ENCODE measurements at places on chromosomes 1 and 21.

GRCh38 chr1:84363019-84363418 is 35.3 kb upstream of the DNASE2B start:
- no peak for DNase-seq

DNA sequence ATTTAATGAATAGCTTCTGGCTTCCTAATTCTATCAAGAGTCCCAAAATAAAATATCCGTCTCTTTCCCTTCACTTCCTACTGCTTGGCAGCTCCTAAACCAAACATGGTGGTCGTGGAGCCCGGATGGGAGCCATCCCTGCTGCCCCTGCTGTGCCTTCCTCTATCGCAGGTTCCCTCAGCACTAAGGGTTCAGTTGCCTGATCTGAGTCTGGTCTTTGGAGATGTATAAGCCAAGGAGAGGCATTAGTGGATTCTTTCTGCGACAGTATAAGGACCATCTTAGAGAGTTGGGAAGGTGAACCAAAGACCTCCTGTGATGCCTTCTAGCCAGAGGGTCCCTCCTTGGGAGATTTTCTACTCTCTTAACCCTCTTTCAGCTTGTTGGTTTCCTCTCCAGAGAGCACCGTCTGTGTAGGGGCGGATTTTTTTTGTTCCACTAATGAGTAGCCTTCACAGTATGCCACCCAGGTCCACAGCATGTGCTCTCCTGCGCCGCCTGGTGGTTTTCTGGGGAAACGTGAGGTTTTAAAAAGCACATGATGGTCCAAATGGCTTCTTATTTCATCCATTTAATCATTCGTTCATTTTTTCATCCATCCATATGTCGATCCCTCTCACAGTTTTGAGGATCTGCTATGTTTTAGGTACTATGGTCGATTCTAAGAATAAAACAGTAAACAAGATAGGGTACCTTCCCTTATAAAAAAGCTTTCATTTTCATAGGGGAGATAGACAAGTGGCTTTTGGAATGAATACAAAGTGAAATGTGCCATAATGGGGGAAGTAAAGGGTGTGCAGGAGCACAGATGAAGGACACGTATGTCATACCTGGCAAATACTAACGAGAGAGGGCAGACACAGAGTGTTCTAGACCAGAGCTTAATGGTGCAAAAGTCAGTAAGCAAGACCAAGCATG is 71.0 kb downstream of the NFASC start:
- peak; percentile 88 for DNase-seq

DNA sequence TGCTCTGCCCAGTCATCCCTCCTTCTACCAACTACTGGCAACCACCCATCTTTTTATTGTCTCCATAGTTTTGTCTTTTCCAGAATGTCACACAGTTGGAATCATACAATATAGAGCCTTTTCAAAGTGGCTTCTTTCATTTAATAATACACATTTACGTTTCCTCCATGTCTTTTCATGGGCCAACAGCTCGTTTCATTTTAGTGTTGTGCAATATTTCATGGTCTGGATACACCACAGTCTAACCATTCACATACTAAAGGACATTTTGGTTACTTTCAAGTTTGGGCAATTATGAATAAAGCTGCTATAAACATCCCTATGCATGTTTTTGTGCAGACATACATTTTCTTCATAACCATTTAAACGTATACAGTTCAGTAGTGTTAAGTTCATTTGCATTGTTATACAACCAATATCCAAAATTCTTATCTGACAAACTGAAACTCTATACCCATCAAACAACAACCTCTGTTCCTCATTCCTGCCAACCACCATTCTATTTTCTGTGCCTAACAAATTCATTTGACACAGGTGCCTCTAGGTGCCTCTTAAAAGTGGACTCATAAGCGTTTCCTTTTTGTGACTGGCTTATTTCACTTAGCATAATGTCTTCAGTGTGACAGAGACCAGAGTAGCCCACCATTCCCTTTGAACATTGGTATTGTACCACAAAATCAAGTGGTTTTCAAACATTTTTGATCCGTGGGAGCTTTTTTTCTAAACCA is 138.1 kb downstream of the NR5A2 start:
- DNase-seq = no peak

GRCh38 chr21:41589131-41589530 is 81.2 kb upstream of the TMPRSS2 start:
- DNase-seq = no peak

- DNase-seq = no peak
Observed at GRCh38 chr1:154664331-154665002, 56.5 kb upstream of the ADAR start.

DNA sequence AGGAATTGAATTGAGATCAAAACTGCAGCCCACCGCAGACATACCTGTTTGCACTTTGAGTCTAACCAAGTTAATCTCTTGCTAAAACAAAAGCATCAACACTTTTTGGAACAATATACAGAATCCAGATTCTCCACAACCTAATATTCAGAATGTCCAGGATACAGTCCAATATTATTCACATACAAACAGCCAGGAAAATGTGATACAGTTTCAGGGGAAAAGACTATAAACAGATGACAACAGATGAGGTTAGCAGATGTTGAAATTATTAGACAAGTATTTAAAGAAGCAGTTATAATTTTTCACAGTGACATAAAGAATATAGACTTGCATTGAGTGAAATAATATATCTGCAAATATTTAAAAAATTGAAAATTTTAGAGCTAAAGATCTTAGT is 678.1 kb upstream of the CXADR start:
- DNase-seq = no peak

GRCh38 chr21:39504230-39504629 is 52.5 kb downstream of the SH3BGR start:
- no peak for DNase-seq

- no peak for DNase-seq
Observed at GRCh38 chr1:233057836-233058235, 107.4 kb downstream of the NTPCR start.

DNA sequence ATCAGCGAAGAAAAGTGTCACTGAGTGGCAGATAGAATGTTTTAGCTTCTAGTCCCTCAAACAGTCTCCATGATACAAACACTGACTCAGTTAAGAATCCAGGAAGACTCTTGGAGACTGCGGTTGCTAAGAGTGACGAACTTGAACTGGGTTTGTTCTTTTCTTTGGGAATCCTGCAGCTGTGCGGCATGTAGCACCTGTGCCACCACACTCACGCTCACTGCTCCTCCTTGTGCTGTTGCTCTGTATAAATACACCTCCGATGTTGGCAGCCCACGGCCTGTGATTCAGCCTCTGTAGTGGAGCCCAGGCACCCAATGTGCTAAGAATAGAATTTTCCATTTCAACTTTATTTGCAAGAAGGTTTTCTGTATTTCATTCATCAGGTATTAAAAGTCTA is 5.5 kb upstream of the PPIE start:
- no peak for DNase-seq

DNA sequence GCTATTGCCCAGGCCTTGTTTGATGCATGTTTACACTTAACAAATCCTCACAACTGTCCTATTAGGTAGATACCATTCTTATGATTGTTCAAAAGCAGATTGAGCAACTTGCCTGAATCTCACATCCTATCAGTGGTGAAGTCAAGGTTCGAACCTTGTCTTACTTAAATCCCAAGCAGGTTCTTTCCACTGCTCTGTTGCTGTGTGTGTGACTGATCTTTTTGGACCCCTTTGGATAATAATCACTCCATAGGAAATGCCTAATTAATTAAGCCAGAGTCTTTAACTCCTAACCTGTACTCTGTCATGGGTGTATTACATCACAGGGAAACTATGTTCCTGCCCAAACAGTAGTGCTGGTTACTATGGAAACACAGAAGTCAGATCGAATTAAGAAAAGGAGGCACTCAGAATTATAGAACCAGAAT is 84.2 kb downstream of the SPATA46 start:
- no peak for DNase-seq

DNA sequence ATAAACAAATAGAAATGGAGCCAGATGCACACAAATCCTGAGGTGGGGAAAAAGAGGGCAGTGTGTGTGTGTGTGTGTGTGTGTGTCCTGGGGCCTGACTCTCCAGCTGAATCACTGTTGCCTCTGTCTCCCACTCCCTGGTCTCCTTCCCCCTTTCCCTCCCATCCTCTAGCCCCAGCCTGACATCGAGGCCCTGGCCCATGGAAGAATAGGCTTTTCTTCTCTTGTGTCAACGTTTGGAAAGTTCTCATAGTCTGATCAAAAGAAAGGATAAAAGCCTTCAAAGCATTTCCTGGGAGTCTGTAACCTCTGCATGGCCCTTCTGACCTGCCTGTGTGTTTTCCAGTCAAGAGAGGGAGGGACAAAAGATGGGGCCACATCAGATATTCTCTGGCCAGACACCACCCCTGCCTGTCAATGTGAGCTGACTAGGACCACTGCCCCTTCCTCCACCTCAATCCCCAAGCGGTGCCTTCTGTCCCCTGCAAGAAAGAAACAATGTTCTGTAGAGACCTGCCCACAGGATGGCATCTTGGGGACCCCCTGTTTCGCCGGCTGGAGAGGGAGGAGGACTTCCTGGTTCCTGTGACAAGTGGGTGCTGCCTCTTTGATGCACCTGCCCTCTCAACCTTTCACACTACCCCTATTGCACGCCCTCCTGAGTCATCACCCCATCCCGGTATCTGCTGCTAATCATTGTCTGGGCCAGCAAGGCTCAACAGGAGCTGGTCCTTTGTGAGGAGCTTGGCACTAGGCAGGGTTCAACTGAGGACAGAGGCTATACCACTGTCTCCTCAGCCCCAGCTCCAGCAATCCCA is 16.2 kb downstream of the KCNJ10 start:
- no peak for DNase-seq

DNA sequence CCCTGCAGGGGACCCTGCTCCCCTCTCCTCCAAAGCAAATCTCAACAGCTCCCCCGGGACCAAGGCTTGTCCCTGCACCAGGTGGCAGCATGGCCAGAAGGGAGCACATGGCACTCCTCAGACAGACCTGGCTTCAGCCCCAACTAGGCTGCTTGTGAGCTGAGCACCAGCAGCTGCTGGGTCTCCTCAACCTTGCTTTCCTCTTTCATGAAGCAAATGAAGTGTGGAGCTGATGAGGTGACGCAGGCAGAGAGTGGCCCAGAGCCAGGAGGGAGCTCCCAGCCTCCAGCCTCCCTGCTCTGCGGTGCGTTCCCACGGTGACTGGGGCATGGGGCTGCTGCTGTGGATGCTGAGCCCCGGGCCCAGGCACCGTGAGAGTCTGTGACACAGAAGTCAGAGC is 34.0 kb downstream of the MEGF6 start:
- DNase-seq = no peak

- DNase-seq = no peak
Observed at GRCh38 chr1:155064111-155064831, 731 bp downstream of the EFNA4 start.

- no peak for DNase-seq
Observed at GRCh38 chr1:113975211-113975895, 3.9 kb upstream of the OLFML3 start.

GRCh38 chr1:30753660-30754123 is 3.9 kb downstream of the LAPTM5 start:
- DNase-seq = no peak

- no peak for DNase-seq
Observed at GRCh38 chr1:57820356-57821095, 396.7 kb upstream of the DAB1 start.

DNA sequence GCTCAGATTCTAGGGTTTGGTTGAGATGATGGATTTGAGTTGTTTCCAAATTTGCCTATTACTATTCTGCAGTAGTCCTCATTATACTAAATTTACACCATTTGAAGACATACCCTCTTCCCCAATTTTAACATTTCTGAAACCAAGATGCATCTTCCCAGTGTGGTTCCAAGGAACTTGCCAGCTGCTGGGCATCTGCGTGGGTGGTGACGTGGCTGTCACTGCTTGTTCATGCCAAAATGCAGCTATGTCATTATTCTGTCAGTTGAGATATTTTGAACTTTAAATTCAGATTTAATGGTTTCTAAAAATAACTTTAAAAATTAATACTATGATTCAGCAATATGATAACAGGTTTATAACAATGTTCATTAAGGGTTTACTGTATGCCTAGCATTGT is 1.2 kb downstream of the ZFP69 start:
- no peak for DNase-seq

DNA sequence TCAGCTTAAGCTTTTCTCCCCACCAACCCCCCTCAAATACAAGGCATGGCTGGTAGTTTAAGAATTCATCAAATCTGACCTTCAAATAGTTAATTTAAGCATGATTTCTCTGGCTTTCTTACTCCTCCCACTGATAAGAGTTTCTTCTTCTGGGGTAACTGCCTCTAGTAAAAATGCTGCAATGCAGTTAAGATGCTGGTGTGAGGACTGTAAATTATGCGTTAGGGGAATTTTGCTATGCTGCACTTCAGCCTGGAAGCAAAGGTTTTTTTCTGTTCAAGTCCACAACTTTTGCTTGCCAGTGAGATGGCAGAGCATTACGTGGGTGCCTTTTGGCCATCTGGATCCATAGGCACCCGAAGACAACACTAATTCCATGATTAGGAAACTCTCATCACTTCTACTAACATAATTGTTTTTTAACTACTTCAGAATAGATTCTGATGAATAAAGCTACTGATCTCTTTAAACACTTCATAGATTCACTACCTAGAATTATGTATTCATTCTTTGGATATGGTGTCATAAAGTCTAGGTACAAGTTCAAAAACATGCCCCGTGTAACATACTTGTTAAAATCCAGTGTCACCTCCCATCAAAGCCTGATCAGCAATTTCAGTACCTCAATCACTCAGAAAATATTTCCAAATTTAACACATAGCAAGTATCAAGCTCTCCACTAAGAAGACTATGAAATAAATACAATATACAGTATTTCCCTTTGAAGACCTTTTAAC is 8.8 kb upstream of the SMYD2 start:
- DNase-seq = no peak

GRCh38 chr1:230415405-230416132 is 10.6 kb downstream of the PGBD5 start:
- no peak for DNase-seq

- DNase-seq = no peak
Observed at GRCh38 chr1:25689686-25690381, 73.2 kb downstream of the MAN1C1 start.

GRCh38 chr1:179921981-179922872 is 32.4 kb upstream of the CEP350 start:
- DNase-seq = no peak

DNA sequence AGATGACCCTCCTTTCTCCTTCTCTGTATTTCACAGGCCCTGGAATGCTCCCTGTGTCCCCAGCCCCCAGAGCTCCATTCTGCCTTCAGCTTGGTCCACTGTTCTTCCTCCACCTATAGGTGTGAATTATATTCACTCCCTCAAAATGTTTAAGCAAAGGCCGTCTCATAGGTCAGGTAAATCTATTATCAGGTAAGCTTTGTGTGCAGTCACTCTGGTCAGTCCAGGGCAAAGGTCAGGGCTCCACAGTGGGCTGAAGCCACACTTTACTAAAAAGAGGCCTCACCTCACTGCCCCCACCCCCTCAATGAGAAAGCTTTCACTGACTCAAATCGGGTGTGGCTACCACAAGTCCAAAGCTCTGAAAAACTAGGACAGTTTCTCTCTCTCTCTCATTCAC is 65.9 kb downstream of the DNTTIP2 start:
- DNase-seq = no peak

- no peak for DNase-seq
Observed at GRCh38 chr1:177302357-177303044, 131.7 kb downstream of the BRINP2 start.

GRCh38 chr1:38243106-38243505 is 196.5 kb upstream of the POU3F1 start:
- DNase-seq = no peak

GRCh38 chr1:206005778-206006180 is 2.6 kb upstream of the RAB7B start:
- no peak for DNase-seq

GRCh38 chr1:42319871-42320484 is 15.1 kb downstream of the FOXJ3 start:
- DNase-seq = no peak

Measured in H7 (cell line).